ENCODE measurements at places on chromosomes 6 and 20. TPM values are rescaled to one million over a fixed set of nuclear protein-coding genes. Genes with fewer than 3 reads are reported as not detected.

Gene GATA5
- polyA plus RNA-seq = 0.31 TPM

Gene DYNLRB1
- 66.9 TPM for polyA plus RNA-seq

Gene HLA-E
- polyA plus RNA-seq = 258 TPM

Gene C6orf58
- not detected for polyA plus RNA-seq

Gene BRD2
- 54.4 TPM for polyA plus RNA-seq

Gene GTF2H4
- polyA plus RNA-seq = 6.2 TPM

Gene ECT2L
- polyA plus RNA-seq = 0.32 TPM

Gene NNAT
- 0.24 TPM for polyA plus RNA-seq

Gene COL9A3
- polyA plus RNA-seq = 2.0 TPM

Gene SEMG1
- not detected for polyA plus RNA-seq

Gene TRIM15
- 2.8 TPM for polyA plus RNA-seq

Gene EFCAB8
- polyA plus RNA-seq = not detected

Gene HLA-DOA
- 1.9 TPM for polyA plus RNA-seq

Gene VWA7
- 0.81 TPM for polyA plus RNA-seq

Gene GTSF1L
- polyA plus RNA-seq = not detected

Gene KIF13A
- 7.5 TPM for polyA plus RNA-seq

Gene FBXO9
- polyA plus RNA-seq = 36.8 TPM

Gene SPEF1
- polyA plus RNA-seq = not detected

Gene OR2J1
- polyA plus RNA-seq = not detected

Gene CPNE5
- polyA plus RNA-seq = 1.1 TPM

Gene MUCL3
- polyA plus RNA-seq = not detected

Gene TAGAP
- polyA plus RNA-seq = 0.65 TPM

Gene SUMO4
- polyA plus RNA-seq = 0.83 TPM

Gene CST5
- not detected for polyA plus RNA-seq

Gene C6orf118
- polyA plus RNA-seq = not detected

Gene PLEKHG1
- polyA plus RNA-seq = 3.5 TPM

Gene HRH3
- not detected for polyA plus RNA-seq

Gene GRIK2
- polyA plus RNA-seq = 0.06 TPM

Gene ZNF391
- polyA plus RNA-seq = 0.14 TPM

Gene HLA-DQB1
- 1.9 TPM for polyA plus RNA-seq

Gene GNMT
- 119 TPM for polyA plus RNA-seq

Gene SH3BGRL2
- polyA plus RNA-seq = 23.8 TPM

Gene ID1
- polyA plus RNA-seq = 96.1 TPM

Gene POM121L2
- not detected for polyA plus RNA-seq

Gene SRC
- polyA plus RNA-seq = 3.7 TPM

Gene VIP
- polyA plus RNA-seq = 0.71 TPM

Gene NKX2-2
- polyA plus RNA-seq = not detected

Gene SOX18
- 1.1 TPM for polyA plus RNA-seq

Gene CST4
- not detected for polyA plus RNA-seq
